ENCODE measurements at places on chromosomes 12 and 14.

GRCh38 chr14:69152181-69152901, 578 bp downstream of the DCAF5 start:
- no peak for DNase-seq

DNA sequence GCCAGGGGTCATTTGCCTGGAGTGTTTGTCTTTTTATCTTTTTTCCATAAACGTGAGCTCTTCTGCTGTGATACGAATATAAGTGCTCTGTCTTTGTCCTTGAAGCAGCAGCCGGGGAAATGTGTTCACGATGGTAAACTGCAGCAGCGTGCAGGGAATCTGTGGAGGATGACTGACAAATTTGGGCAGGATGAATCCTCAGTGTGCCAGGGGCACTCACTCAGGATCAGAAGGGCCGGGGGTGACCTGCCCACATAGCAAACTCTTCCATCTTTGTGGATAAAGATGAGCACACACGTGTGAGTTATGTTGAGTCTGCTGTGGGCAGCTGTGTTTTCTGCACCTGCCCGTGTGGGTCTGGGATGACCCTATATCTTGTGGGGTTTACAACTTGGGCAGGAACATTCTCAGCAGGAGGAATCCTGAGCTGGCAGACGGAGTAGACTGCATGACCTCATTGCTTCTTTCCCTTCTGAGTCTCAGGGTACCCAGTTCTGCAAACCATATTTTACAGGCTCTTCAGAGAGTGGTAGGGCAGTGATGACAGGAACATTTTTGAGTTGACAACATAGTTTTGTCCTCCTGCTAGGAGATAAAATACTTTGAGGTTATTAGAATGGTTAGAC, 711 bp downstream of the ANO4 start:
- DNase-seq: no peak

DNA sequence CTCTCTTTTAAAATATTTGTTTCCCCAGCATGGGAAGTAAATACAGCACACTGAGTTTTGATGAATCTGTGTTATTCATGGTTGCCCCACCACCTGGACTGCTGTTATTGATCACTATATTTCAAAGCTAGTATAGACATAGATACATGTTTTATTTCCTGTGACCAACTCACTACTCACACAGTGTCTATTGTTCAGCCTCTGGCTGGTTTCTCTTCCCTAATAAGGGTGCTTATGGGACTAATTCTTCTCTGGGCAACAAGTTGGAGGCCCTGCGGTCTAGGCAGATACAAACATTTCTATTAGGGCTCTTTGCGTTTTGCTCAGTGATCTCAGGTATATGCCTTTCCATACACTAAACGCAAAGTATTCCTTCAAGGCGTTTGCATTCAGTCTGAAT, 1191.0 kb upstream of the TMEM132C start:
- DNase-seq: no peak

DNA sequence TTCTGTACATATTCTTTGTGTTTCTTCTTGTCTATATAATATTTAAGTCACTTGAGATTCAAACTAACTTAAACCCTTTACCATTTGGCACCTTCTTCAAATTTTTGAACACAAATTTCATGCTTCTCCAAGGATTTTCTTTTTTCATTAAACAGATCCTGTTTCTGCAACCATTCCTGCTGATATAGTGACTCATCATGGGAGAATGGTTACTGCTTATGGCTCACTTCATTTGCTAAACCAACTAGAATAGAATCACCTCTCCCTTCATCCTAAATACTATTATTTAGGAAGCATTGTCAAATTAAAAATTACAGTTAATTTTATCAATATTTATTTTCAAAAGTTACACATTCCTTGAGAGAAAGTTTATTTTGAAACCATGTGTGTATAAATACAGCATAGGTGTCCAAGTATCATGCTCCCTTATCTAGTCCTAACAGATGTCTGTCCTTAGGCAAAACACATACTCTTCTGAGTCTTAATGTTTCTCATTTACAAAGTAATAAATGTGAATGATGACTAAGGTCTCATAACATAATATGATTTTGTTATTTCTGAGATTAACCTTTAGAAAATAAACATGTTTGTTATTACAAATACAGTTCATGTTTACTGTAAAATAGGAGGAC, 40.7 kb downstream of the PLCZ1 start:
- no peak for DNase-seq

DNA sequence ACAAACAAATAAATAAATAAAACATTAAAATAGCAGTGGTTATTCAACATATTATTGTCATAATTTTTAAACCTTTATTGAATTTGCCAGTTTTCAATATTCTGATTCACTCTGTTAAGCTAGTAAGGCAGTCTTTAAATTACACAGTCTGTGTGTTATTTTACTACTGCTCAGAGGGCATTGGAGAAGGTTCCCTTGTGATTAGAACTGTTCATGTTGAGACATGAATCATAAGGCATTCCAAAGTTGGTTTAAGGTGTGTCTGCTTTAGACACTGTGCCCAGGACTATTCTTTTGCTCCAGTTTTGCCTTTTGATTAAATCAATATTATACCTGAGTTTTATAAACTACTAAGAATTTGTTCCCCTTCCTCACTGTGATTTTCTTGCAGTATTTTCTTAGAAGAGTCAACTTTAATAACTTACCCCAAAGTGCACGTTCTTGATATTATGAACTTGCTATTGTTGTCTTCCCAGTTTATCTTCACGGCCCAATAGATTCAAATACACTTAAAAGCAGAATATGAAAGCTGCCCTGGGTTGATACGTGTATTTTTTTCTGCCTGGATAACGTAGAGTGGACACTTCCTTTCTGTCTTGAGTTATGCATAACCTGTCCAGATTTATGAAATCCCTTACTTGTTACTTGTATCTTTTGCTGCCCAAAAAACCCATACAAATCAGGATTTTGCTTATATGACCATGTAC, 105.3 kb upstream of the BCAT1 start:
- DNase-seq: no peak

DNA sequence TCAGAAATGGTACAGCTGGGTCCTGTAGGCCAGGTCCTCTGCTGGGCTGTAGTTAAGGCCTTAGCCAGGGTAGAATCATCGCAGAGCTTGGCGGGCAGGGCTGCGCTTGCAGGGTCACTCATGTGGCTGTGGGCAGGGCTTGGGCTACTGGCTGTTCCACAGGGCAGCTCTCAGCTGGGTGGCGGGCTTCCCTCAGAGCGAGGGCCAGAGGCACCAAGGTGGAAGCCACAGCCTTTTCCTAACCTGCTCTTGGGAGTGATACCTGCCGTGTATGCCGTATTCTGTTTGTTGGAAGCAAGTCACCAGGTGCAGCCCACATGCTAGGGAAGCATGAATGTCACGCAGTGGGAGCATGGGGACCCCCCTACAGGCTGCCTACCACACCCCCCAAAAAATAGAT, 69.8 kb upstream of the RIN3 start:
- no peak for DNase-seq

DNA sequence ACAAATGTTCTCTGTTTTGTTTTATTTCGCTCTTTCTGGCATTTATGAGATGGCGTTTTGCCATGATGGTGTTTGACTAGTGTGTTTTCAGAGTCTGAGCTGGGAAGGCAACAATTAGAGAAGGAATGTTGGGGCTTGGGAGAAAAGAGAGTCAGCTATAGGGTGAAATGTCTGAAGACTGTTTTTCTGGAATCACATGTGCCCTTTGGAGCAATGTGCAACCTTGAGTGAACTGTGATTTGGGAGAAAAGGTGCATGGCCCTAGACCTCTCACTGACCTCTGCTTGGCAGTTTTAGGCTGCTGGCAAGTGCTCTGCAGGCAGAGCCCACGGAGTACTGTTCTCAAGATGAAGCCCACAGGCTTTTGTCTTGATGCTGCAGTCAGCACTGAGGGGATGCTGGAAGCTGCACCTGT, 379.9 kb upstream of the PDE3A start:
- no peak for DNase-seq

GRCh38 chr14:35877276-35877675, 51.1 kb downstream of the BRMS1L start:
- no peak for DNase-seq

DNA sequence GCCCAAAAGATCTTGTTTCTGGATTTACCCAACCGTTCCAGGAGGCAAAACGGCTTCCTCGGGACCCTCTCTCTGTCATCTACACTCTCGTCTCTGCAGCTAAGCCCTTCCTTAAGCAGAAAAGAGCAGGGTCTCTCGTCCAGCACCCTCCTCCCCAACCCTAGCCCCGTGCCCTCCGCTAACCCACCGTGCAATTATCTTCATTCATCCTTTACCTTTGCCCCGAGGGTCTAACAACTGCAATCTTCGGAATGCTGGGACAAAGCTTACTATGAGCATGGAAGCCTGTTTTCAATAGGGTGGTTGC, 276 bp upstream of the BMAL2 start:
- no peak for DNase-seq

DNA sequence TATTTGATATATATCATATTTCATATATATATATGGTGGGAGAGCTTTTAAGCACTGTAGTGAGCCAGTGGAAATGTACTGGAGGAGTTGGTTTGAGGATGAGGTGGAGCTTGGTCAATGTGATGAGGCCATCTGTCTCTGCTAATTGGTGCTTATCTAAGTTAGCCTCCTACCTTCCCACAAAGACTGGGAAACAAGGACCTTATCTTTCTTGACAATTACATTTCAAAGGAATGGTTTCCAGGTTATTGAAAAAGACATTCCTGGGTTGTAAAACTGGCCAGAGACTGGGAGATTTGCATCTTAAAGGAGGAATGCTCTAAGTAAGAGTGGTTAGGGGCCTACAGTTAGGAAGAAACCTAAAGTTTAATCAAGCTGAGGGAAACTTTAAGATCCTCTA, 212.8 kb upstream of the SYT1 start:
- DNase-seq: no peak

GRCh38 chr12:95227818-95228356, 10.3 kb downstream of the VEZT start:
- no peak for DNase-seq

DNA sequence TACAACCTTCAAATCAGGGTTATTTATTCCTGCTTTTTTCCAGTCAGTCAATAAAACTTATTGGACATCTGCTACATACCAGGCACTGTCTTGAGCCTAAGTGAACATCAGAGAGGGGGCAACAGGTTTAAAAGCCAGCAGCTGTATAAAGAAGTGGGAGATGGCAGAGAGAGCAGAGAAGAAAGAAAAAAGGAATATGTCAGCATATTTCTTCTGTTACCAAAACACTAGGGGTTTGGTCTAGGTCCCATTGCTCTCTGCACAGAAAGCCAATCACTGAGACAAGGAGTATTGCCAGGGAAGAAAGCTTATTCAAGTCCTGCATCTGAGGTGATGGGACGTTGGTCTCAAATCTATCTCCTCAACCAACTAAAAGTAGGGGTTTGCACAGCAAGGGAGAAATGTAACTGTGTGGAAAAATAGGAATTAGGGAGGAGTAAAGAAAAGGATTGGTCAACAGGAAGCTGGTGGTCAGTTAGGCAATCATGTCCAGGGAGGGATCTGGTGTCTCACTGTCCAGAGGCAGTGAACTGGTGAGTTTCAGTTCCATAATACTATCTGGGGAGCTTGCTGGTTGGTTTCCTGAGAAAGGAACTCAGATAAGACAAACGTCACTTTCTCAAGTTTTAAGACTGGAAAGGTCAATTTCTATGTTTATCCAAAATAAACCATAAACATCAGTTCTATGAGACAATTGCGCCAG, 107.5 kb downstream of the PHLDA1 start:
- DNase-seq: no peak

- DNase-seq: no peak
These were observed 708 bp upstream of the TCTN1 start for GRCh38 chr12:110613071-110613770.

- no peak for DNase-seq
These were observed 4.7 kb upstream of the TC2N start for GRCh38 chr14:91872011-91872501.

DNA sequence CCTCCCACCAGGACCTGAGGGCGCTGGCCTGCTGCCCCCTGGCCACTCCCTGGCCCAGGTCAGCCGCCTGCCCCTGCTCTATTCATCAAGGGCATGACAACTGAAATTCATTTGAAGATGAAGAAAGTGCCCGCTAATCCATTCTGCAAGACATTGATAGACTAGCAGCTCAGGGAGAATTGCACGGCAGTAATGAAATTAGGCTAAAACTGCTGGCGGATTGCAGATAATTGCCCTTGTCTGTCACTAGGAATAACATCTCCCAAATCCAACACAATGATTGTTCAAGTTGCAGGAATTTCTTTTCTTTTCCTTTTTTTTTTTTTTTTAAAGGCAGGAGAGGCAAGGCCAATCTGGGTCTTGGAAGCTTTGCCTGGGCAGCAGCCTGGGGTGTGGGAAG, 44.5 kb downstream of the MVK start:
- no peak for DNase-seq

GRCh38 chr12:8780389-8780788, 42.0 kb upstream of the A2ML1 start:
- DNase-seq: no peak

- DNase-seq: no peak
These were observed 300.0 kb downstream of the AEBP2 start for GRCh38 chr12:19739195-19739776.

- no peak for DNase-seq
These were observed 966.2 kb downstream of the NRXN3 start for GRCh38 chr14:79136071-79137044.

DNA sequence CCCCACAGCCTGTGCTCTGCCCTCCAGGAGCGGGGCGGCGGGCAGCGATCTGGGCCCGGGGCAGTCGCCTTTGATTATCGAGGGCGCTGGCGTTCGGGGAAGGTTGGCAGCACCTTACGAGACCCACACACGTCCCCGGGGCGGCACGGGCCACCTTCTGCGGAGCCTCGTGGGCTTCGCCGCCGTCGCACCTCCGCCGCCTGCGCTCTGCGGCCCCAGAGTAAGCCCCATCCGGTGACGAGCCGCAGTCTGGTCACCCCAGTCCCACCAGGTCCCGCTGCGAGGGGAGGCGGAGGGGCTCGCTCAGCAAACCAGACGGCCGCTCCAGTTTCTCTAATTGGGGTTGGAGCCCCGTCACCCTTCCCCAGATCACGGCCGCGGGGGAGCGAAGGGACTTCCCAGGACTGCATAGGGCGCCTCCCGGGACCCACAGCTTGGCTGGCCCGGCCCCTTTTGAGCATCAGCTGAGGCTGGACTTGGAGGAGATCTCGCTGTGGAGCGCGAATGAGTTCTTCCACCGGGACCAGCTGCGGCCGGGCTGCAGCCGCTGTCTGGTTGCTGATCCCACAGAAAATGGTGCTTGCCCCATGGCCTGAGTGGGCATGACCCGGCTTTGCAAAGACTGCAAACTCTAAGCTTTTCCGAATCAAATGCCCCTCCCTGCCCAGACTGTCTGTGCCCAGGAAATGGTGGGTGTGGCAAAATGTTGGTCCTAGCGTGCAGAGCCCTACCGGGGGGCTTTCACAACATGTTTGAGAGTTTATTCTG, 560 bp downstream of the LGALS3 start:
- DNase-seq: peak; percentile 13

GRCh38 chr12:112686373-112686772, 105.2 kb upstream of the RPH3A start:
- no peak for DNase-seq

DNA sequence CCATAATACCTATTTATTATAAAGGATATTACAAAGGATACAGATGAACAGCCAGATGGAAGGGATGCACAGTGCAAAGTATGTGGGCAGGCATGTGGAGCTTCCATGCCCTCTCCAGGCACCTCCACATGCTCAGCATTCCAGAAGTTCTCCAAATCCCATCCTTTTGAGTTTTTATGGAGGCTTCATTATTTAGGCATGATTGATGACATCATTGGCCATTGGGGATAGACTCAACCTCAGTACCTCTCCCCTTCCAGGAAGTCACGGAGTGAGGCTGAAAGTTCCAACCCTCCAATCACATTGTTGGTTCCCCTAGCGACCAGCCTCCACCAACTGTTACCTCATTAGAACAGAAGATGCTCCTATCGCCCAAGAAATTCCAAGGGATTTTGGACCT, 156.4 kb downstream of the ATP23 start:
- DNase-seq: no peak
